ENCODE measurements at places on chromosomes 13 and 19.
A peak's percentile ranks its signal among the peaks of the same experiment; 100 is the strongest.

DNA sequence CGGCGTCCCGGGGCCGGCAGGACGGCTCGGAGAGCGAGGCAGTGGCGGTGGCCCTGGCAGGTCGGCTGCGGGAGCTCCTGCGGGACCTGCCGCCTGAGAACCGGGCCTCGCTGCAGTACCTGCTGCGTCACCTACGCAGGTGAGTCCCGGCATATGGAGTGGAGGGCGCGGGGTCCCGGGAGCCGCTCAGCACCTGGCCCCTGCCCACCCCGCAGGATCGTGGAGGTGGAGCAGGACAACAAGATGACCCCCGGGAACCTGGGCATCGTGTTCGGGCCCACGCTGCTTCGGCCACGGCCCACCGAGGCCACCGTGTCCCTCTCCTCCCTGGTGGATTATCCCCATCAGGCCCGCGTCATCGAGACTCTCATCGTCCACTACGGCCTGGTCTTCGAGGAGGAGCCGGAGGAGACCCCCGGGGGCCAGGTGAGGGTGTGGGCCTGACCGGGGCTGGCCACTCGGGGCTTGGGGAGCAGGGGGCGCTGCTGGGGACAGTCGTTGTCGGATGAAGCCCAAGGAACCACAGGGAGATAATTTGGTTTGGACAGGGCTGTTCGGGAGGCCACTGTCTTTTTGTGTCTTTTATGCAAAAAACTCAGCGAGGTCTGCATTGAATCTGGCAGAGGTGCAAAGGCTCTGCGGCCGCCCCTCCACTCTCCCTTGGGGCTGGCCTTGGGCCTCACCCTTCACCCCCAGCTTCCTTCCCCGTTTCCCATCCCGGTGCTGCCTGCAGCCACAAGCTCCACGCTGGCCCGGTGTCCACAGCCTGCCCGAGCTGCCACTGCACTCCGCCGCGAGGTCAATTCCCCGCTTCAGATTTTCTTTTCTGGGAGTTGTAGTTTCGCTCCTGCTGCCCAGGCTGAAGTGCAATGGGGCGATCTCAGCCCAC, 12.0 kb downstream of the POLR2E start:
- DNase-seq: no peak

GRCh38 chr19:5424192-5424973, 30.8 kb upstream of the ZNRF4 start:
- no peak for DNase-seq

DNA sequence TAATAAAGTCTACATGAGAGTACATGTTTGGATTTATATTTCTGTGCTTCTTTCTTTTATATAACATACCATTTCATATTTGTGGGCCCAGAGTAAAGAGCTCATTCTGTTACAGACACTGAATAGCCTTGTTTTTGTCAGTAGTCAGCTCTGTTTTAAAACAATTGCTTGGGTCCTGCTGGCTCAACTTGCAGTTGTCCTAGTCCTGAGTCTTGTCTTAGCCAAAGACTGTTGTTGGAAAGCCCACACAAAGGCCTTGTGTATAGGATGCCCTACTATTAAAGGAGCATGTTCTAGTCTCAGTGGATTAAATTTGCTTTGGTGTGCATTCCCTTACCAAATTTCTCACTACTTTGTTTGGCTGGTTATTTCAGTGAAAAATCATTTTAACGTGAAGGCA, 3.8 kb upstream of the KCNRG start:
- no peak for DNase-seq

- no peak for DNase-seq
Measured at GRCh38 chr19:22606954-22607652, 27.0 kb upstream of the ZNF492 start.

- no peak for DNase-seq
Measured at GRCh38 chr19:720345-721160, 11.8 kb downstream of the PALM start.

DNA sequence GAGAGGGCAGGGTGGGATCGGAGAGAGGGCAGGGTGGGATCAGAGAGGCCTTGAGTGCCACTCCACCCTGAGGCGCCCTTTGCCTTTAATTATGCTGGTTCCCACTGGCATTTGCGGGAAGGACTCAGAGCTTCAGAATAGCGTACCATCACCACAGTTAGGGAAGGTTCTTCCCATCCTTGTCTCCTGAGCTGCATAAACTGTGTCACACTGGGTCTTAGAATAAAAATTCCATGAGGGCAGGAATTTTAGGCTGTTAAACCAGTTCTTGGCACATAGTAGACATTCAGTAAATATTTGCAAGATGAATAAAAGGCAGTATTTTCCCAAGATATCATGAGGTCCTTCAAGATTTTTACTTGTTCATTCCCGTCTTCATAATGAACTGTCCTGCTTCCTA, 24.4 kb downstream of the PPP2R1A start:
- DNase-seq: no peak

- DNase-seq: no peak
Measured at GRCh38 chr19:7971553-7972520, 28.4 kb upstream of the TIMM44 start.

- no peak for DNase-seq
Measured at GRCh38 chr13:111323950-111324651, 3.7 kb downstream of the TEX29 start.

DNA sequence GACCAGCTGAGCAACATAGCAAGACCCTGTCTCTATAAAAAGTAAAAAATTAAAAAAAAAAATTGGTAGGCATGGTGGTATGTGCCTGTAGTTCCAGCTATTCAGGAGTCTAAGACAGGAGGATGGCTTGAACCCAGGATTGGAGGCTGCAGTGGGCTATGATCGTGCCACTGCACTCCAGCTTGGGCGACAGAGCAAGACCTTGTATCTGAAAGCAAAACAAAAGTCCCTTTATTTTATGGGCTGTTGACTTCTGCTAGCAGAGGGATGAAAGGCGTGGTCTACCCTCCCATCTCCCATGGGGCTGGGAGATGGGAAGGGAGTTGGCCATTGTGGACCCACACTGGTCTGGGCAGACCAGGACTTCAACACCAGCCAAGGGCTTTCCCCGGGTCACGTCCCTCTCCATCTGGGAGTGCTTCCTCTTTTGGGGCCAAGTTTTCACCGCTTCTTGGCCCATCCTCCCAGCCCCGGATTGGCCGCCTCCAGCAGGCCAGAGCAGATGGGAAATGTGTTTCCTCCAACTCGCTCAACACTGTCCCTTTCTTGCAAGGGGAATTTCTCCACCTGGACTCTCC, 2.2 kb upstream of the TNFSF9 start:
- no peak for DNase-seq

DNA sequence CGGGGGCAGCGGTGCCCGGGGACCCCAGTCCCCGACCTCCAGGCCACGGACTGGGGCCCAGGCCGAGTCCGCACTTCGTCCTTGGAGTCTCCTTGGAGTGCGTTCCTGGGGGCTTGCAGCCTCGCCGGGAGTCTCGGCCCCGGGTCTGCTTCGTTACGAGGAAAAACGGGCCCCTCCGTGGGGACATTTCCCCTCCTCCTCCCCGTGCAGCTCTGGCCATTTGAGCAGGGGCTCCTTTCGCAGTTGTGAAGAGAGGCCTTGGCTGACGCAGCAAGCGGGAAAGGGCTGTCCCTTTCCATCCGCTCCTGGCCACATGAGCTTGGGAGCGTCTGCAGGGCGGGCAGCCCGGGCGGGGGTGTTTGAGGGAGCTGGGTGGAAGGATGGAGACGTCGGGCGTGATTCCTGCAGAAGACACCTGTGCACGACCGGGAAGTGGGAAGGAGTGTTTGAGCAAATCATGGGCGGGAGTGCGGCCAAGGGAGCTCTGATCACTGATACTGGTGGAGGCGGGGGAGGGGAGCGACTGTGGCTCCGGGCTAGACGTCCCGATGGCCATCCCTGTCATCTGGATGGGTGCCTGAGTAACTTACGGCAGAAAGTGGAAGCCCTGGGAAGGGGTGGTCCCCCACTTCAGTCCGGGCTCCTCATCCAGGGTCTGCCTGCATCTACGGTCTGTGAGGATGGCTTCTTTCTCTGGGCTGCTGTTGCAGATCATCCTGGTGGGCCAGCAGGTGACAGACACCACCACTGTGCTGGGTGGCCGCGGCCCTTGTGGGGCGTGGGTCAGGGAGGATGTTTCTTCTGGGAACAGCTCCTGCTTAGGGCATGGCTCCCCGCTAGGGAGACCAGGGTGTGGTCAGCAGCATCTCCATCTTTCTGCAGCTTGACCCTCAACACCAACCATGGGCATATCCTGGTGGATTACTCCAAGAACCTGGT, 736 bp downstream of the GPI start:
- DNase-seq: no peak

DNA sequence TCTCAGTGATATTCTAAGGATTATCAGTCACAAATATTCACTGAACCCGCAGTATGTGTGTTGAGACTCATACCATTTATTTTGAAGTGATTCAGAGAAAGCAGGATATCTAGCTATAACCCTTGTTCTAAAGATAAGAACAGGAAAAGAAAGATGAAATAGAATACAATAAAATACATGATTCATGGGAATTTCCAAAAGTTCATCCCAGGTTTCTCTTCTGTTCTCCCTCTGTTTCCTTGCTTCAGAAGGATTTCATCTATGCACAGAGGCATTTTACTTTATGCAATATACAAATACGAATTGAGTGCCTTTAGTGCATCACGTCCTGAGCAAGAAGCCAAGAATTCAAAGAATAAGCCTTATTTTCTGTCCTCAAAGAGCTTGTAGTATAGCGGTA, 274.4 kb upstream of the GPC6 start:
- DNase-seq: no peak

DNA sequence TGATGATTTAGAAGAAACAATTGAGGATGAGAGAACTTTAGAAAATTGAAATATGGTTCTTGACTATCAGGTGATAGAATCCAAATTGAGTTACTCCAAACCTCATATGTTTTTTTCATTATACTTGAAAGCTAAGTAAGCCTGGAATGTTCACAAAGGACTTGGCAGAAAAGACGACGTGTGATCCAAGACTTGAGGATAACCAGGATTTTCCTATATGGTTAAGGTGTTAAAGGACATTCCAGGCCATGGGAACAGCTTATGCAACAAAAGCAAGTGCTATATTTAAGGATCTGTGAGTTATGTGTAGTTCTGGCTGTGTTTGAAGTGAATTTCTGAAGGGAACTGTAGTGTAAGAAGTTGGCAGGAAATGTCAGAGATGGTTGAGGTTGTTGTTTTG, 52.5 kb downstream of the SLITRK1 start:
- no peak for DNase-seq

DNA sequence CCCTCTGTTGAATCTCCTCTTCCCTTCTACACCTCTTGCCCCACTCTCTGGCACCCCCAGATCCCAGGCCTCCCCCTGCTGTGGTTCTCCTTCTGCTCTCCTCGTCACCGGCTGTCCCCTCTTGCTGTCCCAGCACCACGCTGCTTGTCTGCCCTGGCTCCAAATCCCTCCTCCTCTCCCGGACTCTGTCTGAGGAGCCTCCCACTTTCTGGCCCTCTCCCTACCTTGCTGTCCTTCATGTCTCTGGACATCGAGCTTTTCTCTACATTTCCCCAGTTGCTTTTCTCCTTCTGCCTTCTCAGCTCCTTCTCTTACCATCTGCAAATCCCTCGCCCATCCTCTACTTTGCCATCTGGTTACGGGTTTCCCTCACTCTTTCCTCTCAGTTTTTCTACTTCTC, 1.2 kb downstream of the ZNF347 start:
- DNase-seq: no peak

DNA sequence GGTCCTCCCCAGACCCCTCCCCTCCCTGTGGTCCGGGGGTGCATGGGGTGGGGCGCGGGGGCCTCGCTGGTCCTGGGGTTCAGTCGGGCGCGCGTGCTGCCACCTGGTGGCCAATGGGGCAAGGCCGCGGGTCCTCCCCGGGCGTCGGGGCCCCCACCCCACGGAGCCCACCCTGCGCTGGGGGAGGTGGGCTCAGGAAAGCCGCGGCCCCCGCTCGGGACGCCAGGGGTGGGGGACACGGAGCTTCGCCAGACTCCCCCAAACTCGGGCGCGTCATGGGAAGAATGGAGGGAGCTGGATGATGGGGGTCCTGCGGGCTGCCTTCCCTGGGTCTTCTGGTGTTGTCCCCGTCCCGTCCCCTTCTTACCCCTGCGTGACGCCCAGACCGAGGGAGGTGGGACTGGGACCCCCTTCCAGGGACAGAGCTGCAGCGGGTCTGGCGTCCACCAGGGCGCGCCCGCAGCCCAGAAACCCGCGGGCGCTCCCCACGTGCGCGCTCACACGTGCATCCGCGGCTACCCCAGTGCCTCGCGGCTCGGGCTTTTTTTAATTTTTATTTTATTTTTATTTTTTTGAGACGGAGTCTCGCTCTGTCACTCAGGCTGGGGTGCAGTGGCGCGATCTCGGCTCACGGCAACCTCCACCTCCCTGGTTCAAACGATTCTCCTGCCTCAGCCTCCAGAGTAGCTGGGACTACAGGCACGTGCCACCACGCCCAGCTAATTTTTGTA, 19.8 kb upstream of the TCF3 start:
- DNase-seq: no peak

DNA sequence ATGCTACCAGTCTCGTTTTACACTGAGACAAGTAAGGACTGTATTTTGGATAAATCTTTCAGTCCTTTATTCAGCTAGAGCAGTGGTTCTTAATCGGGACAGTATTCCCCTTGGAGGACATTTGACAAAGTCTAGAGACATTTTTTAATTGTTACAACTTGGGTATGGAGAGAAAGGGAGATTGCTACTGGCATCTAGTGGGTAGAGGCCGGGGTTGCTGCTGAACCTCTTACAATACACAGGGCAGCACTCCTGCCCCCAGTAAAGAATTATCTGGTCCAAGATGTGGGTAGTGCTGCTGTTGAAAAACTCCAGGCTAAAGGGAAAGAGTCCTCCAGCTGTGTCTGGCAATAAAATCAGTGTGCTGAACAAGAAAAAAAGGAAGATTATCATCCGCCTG, 334.8 kb downstream of the SLC7A1 start:
- no peak for DNase-seq

DNA sequence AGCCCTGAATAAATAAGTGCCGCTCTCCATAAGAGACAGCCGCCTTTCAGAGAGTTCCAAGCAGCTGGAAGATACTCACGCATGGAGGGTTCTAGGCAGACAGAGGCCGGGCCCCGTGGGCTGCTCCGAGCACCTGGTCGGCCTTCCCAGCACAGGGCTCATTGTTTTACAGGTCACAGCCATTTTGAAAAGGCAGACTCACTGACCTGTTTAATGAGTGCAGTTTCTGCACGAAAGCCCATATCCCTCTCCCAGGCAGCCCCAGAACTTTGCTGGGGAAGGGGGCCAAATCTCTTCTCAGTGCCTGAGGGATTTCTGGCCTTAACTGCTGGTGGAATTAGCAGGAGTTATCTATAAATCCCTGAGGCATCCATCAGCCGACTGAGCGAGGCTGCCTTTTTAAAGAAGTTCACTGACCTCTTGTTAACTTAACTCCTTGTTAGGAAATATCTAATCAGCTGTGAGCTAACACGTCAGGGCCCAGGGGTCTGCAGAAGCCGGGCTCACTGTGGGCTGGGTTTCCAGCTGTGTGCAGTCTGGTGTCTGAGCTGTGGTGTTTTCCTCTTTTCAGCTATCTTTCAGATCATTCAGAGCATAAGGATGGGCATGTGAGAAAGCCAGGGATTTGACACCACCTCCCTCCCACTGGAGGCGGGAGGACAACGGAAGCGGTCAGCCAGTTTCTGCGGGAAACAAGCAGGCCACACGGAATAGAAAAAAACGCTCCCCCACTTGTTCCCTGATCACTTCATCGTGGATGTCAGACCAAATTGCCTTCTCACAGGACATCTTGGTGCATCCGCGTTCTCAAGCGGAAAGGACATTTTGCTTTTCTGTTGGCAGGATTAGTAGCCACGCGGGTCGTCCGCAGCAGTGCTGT, 23.3 kb downstream of the SERP2 start:
- DNase-seq: peak; percentile 21

Data from smooth muscle cell of the brain vasculature (primary cell).